Activated T-helper 1 cell treated with Interleukin-2 at 50 U/mL for 16 hours (primary cell): ENCODE measurements at places on chromosomes 4 and X.

DNA sequence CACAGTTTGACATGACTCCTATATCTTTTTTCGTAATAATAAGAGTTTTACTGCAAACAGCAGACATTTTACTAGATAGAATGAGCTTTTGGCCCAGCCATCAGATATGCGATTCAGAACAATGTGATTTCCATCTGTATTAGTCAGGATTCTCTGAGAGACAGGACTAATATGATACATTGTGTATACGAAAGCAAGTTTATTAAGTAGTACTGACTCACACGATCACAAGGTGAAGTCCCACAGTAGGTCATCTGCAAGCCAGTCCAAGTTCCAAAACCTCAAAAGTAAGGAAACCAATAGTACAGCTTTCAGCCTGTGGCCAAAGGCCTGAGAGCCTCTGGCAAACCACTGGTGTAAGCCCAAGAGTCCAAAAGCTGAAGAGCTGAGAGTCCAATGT, 24.1 kb downstream of the CXCL8 start:
- DNase-seq, result no peak

DNA sequence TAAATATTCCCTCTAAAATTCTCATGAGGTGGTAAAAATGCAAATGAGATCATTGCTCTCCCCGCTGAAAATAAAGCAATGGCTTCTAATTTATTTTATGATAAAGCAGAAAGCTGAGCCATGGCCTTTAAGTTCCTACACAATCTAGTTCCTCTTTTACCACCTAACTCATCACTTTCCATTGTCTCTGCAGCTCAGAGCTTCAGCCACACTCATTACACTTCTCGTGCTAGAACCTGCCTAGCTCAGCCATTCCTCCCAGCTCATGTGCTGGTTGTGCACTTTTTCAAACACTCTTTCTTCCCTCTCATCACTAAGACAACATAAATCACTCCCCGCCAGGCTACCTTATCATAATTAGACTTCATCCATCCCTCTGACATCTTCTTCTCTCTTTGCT, 1112.1 kb upstream of the PRKX start:
- DNase-seq, result no peak

GRCh38 chr4:87985097-87985886, 9.8 kb downstream of the SPP1 start:
- no peak for DNase-seq

DNA sequence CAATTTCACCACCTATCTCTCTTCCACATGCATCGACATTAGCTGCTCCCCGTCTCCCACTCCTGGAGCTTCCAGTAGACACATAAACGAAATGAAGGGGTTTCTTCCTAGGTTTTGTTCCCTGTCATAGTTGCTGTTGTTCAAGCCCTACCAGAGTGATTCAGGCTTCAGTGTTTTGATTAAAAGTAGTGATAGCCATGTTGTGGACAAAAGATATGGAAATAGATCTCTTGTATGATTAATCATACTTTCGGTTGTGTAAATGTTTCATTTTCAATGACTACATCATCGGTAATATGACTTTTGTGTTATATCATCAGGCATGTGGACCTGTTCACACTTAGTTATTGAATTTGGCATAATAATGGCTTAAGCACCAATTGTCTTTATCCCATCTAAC, 96.5 kb upstream of the KLF3 start:
- no peak for DNase-seq

DNA sequence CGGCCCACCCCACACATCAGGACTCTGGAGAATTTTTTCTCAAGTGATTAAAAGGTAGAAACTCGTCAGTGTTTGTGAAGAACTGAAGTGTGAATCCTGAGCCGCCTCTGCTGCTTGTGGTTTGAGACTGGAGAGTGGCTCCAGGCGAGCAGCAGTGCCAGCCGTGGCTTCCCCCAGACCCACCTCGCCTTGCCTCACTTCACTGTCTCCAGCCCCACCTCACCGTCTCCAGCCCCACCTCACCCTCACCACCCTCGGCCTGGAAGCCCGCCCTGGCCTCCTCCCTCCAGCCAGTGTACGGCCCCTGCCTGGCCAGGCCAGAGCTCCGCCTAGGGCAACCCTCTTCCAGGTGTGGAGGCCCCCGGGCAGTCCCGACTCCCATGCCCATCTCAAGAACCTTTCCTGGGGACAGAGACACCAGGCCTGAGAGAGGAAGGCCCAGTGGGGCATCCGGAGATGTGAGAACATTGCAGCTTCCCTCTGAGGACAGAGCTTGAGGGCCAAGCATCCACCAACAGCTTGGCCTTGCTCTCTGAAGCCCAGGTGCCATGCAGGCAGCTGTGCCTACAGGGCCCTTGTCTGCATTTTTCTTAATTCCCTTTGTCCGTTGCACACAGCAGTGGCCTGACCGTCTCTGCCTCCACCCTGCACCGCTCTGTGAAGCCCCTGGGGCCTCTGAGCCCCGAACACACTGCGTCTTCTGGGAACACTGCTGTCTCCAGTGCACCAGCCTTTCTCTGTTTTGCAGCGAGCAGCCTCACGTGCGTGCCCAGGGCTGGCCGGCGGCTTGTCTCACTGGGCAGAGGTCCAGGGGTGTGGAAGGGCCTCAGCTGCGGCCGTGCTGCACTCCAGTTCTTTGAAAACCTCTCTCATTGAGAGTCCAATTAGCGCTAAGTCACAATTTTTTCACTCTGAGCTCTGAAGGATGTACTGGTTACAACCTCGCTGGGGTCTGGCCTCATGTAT, 13.8 kb downstream of the SH3BP2 start:
- DNase-seq, result no peak

- DNase-seq, result no peak
Observed at GRCh38 chrX:17527135-17527701, 152.2 kb downstream of the NHS start.

DNA sequence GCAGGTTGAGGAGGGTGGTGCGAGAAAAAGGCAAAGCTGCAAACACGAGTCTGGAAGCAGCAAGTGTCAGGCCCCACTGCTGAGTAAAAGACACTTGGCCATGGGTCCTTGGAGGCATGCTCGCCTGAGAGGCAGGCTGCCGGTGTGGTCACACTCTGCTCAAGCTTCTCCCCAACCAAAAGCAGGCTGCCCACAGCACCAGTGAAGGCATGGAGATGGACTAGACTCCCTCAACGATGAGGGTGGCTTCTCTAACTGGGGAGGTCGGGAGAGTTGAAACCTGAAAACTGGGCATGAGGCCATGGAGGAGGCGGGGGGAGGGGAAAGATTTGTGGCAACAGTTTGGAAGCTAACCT, 86.5 kb downstream of the ATG4A start:
- DNase-seq, result no peak

GRCh38 chr4:186651181-186651603, 72.5 kb downstream of the FAT1 start:
- DNase-seq, result no peak

DNA sequence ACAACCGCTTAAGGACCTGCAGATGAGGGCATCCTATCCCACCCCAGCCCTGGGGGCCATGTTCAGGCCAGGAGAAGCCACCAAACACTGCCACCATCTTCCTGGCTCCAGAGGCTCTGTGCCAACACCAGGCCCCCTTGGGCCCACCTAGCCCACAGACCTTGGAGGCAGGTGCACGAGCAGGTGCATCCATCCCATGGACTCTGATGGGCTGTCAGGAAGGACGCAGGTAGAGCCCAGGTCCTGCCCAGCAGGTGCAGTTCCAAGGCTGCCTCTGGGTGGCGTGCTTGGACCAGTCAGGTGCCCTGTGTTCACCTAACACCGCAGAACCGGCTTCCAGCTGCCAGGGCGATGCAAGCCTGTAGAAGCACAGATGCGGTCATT, 22.8 kb upstream of the PDE6B start:
- peak; percentile 9 for DNase-seq

DNA sequence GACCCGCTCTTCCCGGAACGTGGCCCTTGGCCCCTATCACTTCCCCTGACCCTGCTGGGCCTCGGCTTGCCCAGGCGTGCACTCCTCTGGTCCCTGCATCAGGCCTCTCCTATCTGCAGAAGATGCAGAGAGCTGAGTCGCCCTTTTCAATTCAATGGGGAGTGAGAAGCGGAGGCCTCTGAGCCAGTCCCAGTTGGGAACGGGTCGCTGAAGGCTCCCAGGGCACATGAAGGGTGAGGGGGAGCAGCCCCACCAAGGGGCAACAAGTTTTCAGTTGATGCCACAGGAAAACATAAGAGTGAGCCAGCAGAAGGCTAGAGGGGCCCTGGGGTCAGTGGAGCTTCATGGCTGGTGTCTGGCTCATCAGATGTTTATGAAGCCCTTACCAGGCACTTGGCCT, 17.1 kb downstream of the PSAPL1 start:
- no peak for DNase-seq

- DNase-seq, result no peak
Observed at GRCh38 chrX:137425986-137426385, 139.9 kb upstream of the ZIC3 start.

- no peak for DNase-seq
Observed at GRCh38 chrX:8988446-8988845, 45.5 kb downstream of the FAM9B start.

DNA sequence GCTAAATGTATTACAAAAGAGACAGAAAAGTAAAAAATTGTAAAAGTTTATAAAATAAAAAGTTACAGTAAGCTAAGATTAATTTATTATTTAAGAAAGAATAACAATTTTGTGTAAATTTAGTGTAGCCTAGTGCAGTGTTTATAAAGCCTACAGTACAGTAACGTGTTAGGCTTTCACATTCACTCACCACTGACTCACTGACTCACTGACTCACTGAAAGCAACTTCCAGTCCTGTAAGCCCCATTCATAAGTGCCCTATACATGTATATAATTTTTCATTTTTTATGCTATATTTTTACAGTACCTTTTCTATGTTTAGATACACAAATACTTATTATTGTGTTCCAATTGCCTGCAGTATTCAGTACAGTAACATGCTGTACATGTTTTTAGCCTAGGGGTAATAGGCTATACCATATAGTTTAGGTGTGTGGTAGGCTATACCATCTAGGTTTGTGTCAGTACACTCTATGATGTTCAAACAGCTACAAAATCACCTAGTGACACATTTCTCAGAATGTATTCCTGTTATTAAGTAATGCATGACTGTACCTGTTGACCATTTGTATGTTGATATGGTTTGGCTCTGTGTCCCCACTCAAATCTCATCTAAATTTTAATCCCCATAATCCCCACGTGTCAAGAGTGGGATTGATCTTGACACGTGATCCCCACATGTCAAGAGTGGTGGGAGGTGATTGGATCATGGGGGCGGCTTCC, 57.9 kb downstream of the CFAP299 start:
- DNase-seq, result no peak

GRCh38 chr4:181477591-181477990, 765.6 kb upstream of the TENM3 start:
- DNase-seq, result no peak

GRCh38 chr4:60744767-60745166, 455.4 kb upstream of the ADGRL3 start:
- no peak for DNase-seq

DNA sequence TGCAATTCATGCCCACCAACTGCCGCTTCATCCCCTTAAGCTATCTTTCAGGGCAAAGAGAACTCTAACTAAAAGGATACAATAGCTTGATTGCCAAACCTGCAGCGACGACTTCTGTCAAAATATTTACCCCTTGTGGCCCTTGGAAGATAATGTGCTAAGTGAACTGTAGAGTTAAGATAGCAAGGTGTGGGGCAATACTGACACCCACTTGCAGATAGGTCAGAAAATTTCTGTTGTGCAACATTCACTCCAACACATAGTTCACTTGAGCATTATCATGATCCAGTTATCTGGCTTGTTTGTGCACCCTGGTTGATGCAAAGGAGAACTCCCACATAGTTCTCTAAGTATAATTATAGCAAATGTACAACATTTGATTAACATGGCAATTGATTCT, 55.6 kb downstream of the RHOXF2B start:
- no peak for DNase-seq

DNA sequence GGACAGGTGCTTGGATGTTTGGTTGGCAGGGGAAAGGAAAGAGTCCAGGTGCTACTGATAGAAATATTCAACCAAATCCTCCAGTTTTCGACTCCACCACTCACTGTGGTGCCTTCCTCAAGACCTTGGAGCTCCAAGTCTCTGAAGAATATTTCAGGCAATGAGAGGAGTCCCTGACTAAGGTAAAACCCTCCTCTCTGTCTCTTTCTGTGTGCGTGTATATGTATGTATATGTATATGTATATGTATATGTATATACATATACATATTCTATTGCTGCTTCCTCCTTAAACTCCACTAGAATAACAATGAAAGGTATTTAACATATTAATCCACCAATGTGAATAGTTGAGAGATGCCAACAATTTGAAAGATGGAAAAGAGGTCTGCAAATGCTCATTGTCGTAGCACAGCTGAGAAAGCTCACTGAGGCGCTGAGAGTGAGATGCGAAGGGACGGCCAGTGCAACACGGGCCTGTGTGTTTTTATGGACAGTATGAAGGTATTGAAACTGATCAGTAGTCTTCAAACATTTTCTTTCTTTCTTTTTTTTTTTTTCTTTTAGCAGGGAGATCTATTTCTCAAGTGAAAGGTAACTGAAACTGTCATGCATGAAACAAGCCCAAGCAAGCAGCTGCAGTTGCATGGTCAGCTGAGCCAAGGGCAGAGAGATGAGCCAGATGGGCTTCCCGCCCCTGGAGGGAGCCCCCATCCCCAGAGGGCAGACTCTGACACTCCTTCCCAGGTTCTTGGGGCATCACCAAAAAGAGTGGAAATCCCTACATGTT, 41.1 kb upstream of the HS3ST1 start:
- no peak for DNase-seq
